Jurkat, Clone E6-1 (cell line): ENCODE measurements at places on chromosomes 5 and 9.

DNA sequence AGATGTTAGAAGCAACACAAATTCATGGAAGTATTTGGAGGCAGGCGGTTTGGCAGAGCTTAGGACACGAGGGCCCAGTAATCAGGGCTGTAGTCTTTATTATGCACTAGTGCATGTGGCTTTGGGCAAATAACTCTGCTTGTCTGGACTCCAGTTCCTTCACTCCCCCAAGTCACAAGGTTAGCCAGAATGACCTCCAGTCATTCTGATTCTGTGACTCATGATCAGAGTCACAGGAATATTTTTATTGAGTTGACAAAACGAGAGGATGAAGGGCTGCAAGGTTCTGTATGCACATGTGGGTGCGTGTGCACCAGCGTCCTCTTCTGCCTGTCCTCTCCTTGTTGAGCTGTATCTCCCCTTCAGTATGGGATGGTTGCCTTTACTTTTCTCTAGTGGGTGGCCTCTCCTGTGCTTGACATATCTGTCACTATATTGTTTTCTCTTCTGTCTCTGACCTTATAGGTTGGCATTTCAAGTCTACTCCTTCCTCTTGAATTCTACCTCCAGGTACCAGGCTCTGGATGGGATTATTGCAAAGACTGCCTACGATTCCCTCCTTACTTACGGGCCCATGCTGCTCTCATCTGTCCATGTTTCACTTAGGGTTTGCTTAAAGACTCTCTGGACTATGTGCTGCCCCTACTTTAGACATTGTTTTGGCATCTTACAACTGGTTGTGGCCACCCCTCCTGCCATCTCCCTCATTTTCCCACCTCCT lies 94.6 kb downstream of the KDM4C start:
- DNase-seq = no peak

DNA sequence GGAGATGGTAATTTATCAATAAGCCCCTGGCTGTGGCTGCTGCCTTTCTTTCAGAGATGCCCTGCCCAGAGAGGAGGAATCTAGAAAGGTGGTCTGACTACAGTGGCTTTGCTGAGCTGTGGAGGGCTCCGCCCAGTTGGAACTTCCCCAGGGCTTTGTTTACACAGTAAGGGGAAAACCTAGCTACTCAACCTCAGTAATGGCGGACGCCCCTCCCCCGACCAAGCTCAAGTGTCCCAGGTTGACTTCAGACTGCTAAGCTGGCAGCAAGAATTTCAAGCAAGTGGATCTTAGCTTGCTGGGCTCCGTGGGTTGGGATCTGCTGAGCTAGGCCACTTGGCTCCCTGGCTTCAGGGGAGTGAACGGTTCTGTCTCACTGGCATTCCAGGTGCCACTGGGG lies 865.4 kb upstream of the ACO1 start:
- DNase-seq = no peak

DNA sequence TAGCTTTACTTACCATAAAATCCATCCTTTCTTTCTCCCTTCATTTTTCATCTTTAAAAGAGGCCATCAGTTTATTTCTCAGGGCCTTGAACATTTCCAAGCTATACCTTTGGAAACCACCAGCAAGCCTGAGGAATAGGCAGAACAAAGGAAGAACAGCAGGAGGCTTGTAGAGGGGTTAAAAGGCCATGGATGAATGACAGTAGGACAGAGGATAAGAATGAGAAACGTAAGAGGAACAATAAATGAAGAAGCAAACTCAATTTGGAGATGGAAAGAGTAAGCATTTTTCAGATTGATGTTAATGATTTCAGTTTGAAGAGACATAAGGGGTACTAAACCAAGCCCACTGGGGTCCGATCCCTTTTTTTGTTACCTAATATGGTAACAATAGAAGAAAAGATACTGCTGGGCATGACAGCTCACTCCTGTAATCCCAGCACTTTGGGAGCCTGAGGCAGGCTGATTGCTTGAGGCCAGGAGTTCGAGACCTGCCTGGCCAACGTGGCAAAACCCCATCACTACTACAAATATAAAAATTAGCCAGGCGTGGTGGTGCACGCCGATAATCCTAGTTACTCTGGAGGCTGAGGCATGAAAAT lies 106.6 kb upstream of the NMUR2 start:
- no peak for DNase-seq

DNA sequence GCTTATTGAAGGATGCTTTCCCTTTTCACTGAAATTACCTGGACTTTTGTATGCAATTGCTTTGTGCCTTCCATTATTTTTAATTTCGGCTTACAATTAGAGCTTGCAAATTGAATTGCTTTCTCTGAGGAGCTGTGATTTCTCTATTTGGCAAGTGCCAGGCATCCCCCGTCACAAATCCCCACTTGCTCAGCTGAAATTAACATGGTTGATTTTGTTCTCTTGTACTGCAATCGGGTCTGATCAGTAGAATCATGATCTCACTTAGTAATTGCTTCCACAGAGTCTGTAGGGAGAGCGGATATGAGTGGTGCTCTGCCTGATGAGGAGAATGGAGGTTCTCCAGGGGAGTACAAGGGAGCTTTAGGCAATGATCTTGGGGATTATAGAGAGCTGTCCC lies 495.5 kb upstream of the SGCD start:
- DNase-seq = no peak

DNA sequence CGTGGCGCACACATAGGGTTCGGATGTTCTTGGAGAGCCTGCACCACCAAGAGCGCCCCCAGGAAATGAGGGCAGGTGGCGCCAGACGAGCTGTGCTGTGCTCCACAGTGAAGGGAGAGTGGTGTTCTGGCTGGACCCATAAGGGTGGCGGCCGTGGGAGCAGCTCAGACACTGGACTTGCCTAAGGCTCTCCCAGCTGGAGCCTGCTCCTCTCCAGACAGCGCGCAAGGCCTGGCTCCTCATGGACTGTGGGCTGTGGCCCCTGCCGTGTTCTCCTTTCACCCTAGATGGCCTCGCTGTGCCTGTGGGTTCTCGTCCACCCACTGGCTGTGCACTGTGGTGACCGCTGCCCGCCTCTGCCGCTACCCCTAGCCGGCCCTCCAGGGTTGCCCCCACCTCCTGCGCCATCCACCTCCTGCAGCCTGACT lies 92.9 kb downstream of the EHMT1 start:
- DNase-seq = no peak

DNA sequence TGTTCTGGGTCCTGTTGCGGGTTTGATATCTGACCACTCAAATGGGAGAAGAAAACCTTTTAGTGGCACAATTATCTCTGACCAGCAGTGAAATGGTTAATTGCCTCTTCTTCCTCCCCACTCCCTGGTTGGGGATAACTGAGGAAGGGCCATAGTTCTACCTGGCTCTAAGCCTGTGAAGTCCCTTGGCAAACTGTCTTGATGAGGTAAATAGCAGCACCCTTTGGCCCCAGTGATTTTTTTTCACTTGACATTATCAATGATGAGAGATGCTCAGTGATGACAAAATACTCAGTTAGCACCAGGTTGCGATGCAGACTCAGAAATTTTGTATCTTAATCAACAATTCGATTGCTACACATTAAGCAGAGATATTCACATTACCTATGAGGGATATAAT lies 515.7 kb downstream of the PSAT1 start:
- no peak for DNase-seq

- no peak for DNase-seq
Measured at GRCh38 chr5:53257806-53258373, 148.3 kb upstream of the MOCS2 start.

DNA sequence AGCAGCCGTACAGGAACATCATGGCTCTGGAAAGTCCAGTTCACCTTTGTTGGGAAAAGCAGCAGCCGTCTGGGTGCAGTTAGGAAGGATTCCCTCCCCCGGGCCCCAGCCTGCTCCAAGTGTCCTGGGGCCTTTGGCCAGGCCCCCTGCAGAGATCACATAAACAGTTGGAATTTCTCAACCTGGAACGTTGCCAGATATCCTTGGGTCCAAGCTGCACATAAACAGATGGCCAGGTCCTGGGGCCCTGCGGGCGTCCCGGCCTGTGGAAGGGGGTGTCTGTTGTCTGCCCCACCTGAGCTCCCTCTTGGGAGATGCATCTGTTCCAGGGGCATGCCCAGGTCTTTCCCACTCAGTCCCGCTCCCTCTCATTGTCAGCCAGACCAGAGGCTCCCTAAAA lies 92.7 kb downstream of the COL5A1 start:
- no peak for DNase-seq

- no peak for DNase-seq
Measured at GRCh38 chr5:32147236-32147635, 26.9 kb downstream of the GOLPH3 start.

DNA sequence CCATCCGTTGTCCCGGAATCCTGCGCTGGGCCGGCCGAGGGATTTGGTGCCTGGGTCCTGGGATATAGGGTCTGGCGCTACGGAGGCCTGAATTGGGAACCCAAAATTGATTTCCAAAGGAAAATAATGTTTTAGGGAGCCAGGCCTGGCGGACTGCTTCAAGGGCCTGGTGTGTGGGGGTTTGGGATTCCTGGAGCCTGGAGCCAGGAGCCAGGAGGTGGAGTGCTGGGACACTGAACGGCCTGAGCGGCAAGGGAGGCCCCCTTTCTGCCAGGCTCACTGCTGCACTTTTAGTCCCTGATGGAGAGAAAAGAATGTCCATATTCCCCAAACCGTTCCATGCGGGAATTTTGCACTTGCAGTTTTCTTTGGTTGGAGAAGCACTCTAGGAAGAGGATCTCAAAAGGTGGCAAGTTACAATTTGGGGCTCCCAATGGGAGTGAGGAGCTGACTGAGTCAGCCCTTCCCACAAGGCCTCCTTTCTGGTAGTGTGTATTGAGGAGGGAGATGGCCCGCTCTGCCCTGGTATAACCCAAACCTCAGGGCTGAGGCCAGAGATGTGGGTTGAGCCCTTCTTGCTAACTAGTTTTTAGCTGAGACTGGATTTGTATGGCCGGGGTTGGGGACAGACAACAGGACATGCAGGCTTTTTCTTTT lies 2.2 kb downstream of the LMX1B start:
- DNase-seq = no peak

DNA sequence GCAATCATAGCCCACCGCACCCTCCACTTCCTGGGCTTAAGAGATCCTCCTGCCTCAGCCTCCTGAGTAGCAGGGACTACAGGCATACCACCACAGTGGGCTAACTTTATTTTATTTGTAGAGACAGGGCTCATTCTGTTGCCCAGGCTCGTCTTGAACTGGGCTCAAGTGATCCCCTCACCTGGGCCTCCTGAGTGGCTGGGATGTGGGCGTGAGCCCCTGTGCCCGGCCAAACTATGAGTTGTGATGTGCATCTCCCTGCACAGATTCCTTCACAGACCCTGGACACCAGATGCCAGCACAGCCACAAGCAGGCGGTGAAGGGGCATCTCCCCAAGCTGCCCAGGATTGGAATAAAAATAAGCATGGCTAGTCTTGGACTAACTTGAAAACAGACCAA lies 244.9 kb upstream of the IRX1 start:
- no peak for DNase-seq

- peak; percentile 87 for DNase-seq
Measured at GRCh38 chr5:112703866-112704820, 33.5 kb upstream of the APC start.

GRCh38 chr5:113062869-113063508 lies 86.4 kb downstream of the DCP2 start:
- DNase-seq = no peak

GRCh38 chr9:105859428-105860091 lies 165.2 kb downstream of the TMEM38B start:
- no peak for DNase-seq

GRCh38 chr9:35226651-35227050 lies 64.8 kb downstream of the UNC13B start:
- DNase-seq = no peak

- DNase-seq = no peak
Measured at GRCh38 chr5:157670662-157671591, at the start of gene C5orf52. Gene C5orf52, plus strand, starts transcription at chr5:157671533. Its CDS starts 82 bp downstream, at chr5:157671615.

DNA sequence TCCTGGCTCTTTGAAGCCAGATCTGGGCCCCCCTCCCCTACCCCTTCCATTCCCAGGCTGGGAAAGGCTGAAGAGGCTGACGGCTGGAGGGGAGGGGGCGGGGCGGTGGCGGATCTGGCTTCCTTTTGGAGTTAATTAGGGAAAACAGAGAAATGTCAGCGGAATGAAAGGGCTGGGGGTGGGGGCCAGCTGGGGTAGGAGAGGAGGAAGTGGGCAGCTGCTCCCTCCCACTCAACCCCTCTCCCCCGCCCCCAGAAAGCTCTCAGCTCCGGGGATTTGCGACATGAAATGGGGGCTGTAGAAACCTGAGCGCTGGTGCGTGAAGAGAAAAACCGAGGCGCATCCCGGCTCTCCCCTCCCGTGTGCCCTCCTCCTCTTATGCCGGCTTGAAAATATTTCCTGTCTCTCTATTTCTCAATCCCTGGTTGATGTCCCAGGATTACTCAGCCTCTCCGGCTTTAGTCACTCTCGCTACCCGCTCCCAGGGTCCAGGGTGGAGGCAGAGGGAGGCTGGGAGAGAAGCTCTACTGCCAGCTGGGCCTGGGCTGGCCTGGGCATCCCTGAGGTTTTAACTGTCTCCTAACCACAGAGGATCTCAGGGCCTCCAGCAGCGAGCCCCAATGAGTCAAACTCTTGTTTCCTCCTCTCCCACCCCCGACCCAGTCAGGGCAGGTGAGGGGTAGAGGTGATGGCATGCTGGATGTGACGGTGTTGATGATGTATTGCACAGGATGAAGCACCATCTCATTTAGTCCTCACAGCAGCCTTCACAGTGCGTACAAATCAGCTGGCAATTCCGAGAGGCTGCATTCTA lies 20.1 kb downstream of the PCDHGC5 start:
- no peak for DNase-seq

- no peak for DNase-seq
Measured at GRCh38 chr5:122089096-122090013, 11.3 kb upstream of the LOX start.

GRCh38 chr5:102289251-102289899 lies 6.7 kb downstream of the SLCO4C1 start:
- no peak for DNase-seq

DNA sequence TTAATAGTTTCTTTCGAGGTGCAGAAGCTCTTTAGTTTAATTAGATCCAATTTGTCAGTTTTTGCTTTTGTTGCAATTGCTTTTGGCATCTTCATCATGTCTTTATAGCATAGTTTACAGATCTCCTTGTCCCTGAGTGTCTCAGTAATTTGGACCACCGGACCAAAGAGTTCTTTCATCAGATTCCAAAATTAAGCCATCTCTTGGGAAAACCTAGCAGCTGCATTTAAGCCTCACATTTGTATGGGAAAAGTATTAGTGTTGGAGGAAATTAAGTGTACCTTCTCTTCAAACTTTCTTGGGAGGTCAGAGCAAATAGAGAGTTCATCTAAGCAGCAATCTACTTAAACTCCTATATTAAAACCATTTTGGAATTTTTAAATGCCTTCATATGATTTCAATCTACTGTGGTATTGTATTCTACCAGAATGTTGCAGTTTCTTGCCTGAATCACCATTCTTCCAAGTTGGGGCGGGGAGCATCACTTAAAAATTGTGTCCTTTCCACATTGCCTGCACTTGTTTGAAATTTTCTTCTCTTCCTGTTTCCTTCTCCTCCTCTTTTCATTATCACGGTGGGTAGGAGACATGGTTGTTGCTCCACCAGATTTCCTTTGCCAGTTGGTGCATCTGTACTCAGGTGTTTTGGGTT lies 97.3 kb upstream of the DAB2 start:
- DNase-seq = no peak
